Stimulated activated CD4-positive, alpha-beta T cell treated with anti-CD3 and anti-CD28 coated beads, Interleukin-4, amount 100 ng/mL, for 24 hours (primary cell): ENCODE measurements at places on chromosomes 1 and 21.
A peak's percentile ranks its signal among the peaks of the same experiment; 100 is the strongest.

GRCh38 chr1:239657291-239657690 is 270.9 kb downstream of the CHRM3 start:
- no peak for DNase-seq

DNA sequence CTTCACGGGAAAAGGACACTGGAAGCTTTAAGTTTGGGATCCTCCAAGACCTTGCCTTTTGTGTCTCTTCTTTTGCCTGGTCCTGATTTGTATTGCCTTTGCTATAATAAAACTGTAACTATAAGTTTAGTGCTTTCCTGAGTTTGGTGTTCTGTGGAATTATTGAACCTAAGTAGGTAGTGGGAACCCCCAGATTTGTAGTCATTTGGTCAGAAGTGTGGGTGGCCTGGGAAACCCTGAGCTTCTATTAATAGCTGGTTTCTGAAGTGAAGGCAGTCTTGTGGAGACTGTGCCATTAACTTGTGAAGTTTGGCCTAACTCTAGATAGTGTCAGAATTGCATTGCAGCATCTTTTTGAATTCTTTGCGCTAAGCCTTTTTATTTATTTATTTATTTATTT is 6.8 kb upstream of the MYCL start:
- DNase-seq, result no peak

GRCh38 chr1:1954831-1955441 is 35.9 kb upstream of the TMEM52 start:
- DNase-seq, result peak; percentile 20

- no peak for DNase-seq
Measured at GRCh38 chr1:46519209-46519608, 29.6 kb downstream of the DMBX1 start.

GRCh38 chr1:52725903-52726264 is 369 bp upstream of the ZYG11B start:
- DNase-seq, result no peak

GRCh38 chr1:33997127-33998036 is 133.5 kb downstream of the HMGB4 start:
- DNase-seq, result no peak

DNA sequence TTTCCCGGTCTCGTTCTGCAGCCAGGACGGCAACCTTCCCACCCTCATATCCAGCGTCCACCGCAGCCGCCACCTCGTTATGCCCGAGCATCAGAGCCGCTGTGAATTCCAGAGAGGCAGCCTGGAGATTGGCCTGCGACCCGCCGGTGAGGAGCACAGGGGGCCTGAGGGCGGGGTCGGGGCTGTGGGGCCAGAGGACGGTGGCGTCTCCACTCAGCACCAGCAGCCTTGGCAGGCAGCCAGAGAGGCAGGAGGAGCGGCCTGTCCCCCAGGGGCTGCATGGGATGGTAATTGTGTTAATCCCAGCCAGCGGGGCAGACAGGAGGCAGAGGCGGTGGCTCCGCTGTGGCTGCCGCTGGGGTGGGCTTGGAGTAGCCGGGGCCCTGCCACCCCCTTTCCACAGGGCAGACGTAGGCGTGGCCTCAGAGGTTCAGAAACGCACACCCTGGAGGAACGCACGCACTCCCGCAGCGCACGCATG is 12.1 kb downstream of the SAMD11 start:
- no peak for DNase-seq

DNA sequence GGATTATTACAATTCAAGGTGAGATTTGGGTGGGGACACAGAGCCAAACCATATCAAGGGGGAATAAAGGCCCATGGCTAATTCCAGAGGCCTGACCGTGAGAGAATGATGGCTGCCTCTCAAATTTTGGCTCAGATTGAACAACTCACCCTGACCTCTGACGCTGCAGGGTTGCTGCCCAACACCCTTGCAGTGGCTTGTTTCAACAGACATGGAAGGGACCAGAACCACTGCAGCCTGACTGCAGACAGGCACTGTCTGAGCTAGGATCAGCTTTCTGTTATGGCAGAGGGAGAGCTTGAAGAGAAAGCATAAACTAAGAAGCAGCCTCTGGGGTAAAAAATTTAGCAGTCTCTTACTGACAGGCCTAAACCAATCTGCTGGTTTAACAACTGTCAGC is 90.2 kb upstream of the GADD45A start:
- no peak for DNase-seq
